ENCODE measurements at places on chromosomes 11 and 22.

DNA sequence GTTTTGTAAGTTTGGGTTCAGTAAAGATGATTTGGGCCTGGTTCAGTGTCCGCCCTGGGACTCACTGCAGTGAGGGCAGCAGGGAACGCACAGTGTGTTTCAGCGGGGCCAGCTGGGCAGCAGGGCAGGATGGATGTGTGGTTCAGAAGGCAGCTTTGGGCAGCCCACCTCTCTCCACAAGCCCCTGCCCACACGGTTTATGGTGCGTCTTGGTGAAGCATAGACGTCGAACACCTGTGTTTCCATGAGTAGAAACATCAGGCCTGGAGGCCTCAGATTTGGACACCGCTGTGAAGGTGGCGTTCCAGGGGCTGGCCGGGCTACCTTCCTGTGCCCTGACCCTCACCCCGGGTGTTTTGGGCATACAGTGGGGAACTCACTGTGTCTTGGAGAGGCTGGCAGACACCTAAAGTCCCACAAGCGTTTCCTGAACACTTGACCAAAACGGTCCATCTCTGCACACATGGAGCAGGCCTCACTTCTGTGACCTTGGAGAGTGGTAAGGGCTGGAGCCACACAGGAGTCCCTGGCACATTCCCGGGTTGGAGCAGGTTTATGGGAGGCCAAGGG is 59.0 kb downstream of the ST14 start:
- no peak for ATAC-seq

DNA sequence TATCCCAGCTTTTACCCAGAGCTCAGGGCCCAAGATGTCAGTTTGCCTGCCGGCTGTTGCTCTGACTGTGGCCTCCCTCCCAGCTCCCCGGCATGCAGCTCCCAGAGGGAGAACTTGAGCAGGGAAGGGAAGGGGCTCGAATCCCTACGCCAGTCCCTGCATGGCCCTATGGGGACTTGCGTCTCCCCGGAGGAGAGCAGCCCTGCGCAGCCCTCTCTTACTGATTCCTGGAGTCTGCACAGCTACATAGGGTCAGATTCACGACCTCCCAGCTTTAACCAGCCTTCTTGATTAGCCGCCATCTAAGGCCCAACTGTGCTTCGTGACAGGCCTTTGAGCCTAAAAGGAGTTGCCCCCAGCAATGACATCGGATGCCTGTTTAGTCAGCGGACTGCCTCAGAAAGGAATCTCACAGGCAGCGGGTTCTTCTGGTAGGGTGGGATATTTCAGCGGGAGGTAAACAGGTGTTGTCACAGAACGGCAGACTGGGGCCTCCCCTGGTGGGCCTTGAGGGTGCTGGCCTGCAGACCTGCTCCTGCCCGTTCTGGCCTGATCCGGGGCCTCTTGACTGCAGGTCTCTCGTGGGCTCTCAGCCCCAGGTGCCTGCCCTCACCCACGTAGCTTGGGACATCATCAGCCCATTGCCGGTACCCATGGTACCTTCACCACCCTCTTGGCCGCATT is 43.8 kb upstream of the KCNQ1OT1 start:
- no peak for ATAC-seq

GRCh38 chr22:30217698-30218560 is 28.6 kb downstream of the LIF start:
- no peak for ATAC-seq

DNA sequence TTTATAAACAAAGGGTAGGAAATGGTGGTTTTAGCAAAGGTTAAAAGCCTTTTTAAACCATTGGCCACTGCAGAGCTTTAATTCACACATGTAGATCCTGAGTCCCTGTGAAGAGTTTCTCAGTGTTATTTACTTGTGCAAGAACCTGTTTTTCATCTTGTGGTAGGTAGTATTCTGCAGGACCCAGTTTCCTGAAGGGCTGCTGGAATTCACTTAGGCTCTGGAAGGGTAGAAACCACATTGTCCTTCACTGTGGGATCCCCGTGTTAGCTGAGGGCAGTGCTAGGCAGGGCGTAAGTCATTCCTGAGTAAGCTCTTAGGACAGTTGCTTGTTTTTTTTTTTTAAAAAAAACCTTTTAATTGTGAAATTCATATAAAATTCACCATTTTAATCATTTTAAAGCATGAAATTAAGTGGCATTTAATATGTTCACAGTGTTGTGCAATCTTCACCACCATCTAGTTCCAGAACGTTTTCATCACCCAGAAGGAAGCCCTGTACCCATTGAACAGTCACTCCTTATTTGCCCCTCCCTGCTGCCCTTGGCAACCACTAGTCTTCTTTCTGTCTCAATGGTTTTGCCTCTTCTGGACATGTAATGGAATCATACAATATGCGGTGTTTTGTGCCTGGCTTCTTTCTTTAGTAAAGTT is 77.7 kb downstream of the C22orf31 start:
- no peak for ATAC-seq

DNA sequence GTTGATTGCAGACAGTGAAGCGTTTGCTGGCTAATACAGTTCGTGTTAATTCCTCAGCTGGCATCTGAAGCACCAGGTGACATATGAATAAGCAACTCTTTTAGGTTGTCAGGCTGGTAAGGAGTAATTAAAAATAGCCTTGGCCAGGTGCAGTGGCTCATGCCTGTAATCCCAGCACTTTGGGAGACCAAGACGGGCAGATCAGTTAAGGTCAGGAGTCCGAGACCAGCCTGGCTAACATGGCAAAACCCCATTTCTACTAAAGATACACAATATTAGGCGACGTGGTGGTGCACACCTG is 74.9 kb downstream of the CECR2 start:
- ATAC-seq, result no peak

Data from activated CD4-positive, CD25-positive, alpha-beta regulatory T cell treated with anti-CD3 and anti-CD28 coated beads, Interleukin-2, amount 50 U/mL, for 24 hours (primary cell).